Stimulated activated CD4-positive, alpha-beta T cell treated with anti-CD3 and anti-CD28 coated beads, Interleukin-1b, Interleukin-23, amount 100 ng/mL, for 1 hour (primary cell): ENCODE measurements at places on chromosomes 4 and X.

- no peak for DNase-seq
Measured at GRCh38 chr4:119977076-119977940, 89.3 kb downstream of the MAD2L1 start.

DNA sequence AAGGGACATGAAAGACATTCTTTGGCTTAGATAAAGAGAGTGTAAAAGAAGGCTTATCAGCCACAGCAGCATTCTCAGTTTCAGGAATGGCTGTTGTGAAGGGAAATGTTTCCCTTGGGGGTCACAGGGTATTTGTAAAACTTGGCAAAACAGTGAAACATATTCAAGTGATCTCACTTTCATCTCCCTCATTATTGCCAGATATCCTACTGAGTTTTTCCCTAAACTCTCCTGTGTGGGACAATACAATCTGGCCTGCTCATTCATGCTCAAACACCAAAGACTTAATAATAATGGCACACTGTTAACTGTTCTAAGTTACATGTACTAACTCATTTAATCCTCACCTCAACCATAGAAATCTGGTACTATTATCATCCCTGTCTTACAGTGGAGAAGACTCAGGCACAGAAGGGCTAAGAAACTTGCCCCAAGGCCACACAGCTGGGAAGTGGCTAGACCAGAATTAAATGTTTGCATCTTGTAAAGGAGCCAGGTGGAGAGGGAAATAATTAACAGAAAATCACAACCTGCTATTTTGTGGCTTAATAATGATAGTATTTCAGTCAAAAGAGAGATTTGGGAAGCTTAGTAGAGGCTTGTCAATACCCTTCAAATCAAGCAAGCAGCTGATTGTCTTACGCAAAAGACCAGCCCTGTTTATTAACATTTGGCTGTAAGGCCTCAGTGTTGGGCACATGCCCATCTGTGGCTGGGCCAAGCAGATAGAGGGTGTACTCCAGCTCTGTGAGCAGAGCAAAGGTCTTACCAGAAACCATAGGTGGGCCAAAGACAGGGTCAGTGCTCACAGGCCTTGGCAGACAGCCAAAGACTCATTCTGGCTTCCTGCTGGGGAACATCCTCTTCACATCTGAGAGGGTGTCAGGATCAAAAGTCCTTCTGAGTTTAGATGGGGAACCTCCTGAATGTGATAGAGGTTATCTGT, 17.3 kb downstream of the SMPX start:
- DNase-seq: no peak

GRCh38 chr4:178917756-178918155, 1475.5 kb upstream of the AGA start:
- DNase-seq: no peak

DNA sequence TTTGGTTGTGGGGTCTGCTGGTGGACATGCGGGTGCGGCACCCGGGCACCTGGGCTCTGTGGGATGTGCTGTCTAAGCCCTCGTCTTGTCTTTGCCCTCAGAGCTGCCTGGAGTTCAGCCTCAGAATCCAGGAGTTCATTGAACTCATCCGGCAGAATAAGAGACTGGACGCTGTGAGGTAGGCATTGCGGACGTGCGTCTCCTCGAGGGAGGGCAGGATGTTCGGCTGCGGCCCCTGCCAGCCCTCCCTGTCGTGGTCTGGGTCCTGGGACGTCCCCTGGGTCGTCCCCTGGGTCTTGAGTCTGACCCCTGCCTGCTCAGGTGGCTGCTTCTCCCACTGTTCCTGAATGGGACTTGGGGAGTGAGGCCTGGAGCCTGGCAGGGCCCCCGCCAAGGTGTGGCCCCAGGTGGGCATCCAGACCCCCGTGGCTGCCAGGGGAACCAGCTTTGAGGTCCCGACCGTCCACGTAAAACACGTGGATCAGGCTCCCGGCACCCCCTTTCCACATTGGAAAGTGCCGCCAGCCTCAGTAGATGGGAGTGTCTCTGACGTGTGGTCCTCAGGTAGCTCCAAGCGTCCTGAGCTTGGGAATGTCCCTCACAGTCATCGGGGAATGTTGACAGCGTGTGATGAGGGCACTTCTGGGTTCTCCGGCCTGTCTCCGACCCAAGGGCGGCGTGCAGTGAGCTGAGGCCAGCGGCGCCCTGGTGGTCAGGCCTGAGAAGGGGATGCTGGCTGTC, 19.3 kb upstream of the UVSSA start:
- DNase-seq: no peak

- DNase-seq: no peak
Measured at GRCh38 chr4:54540931-54541330, 116.8 kb upstream of the KIT start.

- DNase-seq: no peak
Measured at GRCh38 chr4:47830265-47831025, 7.4 kb downstream of the CORIN start.

DNA sequence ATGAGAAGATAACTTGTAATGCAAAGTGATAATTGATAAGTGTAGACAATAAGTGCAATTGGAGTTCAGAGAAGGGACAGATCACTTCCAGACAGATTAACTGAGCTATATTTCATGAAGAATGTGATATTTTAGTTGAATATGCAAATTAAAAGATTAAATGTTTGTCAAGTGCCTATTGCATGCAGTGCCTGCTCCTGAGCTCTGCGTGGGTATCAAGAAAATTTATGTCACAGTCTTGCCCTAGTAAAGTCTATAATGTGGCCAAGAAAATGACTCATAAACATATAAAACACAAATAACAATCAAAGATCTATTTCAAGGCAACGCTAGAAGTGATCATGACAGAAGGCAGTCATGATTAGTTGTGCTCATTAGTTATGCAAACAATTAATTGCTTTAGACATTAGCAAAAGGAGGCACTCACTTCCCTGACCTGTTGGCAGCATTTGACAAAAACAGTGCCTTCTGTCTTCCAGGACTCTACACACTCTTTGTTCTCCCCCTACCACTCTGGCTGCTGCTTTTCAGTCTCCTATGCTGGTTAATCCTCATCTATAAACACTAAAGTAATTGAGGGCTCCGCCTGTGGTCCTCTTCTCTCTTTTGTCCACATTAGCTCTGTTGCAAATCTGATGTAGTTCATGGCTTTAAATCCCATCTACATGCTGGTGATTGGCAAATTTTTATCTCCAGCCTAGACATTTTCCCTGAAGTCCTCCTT, 47.7 kb downstream of the ARHGEF38 start:
- DNase-seq: no peak

- no peak for DNase-seq
Measured at GRCh38 chr4:55637272-55637820, 1.2 kb upstream of the NMU start.

DNA sequence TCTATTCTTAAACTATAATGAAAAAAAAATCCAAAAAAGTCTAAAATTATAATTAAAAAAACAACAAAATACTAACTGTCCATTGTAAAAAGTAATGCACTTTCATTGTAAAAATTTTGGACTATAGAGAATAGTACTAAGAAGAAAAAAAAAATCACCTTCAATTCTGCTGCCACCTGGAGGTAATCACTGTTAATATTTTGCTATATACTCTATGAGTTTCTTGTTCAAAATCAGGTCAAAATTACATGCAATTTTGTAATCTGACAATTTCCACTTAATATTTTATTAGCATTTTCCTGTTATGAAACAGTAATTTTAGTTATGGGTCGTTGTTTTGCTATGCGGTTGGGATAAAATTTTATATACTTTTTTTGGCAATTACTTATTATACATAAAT, 62.0 kb downstream of the HTT start:
- DNase-seq: no peak

DNA sequence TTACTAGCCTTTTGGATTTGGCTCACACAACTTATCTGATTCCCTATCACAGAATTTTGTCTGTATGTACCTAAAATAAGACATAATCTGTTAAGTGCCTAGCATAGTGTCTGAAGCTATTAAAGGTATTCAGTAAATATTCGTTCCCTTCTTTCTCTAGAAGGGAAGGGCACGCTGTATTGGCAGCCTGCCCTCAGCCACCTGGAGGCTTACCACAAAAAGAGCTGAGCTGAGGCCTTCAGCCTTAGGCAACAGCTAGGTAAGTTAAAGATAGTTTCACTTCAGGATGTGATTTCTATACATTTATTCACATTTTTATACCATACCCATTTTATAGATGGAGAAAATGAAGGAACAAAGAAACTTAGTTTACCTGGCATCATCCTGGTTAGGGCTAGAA, 400.0 kb upstream of the LCORL start:
- no peak for DNase-seq
